NK-92 treated with Interleukin-12 subunit alpha and Interleukin-12 subunit beta, amount 100 ng/mL, for 24 hours (cell line): ENCODE measurements at places on chromosomes 7 and 10.

DNA sequence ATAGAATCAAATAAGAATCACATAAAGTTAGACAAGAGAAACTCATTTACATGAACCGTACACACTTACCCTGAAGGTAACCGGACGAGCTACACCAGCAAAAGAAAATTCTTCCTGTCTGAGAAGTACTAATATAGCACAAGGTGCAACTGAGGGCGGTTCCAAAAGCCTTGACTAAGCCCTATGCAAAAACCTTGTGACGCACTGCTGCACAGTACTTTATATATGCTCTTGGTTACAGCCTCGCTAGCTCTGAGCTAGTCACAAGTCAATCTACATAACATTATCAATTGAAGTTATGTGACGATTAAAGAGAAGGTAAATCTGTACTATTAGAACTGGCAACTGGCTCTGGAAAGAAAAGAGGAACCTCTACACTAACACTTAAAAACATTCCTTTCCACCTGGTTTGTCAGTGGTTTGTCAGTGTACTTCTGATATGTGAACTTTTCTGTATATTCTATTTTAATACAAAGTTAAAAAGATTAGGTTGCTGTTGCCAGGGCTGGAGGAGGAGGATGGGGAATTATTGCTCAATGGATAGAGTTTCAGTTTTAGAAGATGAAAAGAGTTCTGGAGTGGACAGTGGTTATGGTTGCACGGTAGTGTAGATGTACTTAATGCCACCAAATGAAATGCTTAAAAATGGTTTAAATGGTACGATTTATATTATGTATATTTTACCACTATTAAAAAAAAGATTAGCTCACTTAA lies 21.6 kb downstream of the NT5C3A start:
- DNase-seq = no peak

DNA sequence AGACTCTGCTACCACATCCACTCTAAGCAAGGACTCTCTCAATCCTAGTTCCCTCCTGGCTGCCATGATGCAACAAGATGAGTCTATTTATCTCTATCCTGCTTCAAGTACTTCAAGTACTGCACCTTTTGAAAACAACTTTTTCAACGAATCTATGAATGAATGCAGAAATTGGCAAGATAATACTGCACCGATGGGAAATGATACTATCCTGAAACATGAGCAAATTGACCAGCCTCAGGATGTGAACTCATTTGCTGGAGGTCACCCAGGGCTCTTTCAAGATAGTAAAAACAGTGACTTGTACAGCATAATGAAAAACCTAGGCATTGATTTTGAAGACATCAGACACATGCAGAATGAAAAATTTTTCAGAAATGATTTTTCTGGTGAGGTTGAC lies 40.7 kb downstream of the AHR start:
- DNase-seq = no peak

DNA sequence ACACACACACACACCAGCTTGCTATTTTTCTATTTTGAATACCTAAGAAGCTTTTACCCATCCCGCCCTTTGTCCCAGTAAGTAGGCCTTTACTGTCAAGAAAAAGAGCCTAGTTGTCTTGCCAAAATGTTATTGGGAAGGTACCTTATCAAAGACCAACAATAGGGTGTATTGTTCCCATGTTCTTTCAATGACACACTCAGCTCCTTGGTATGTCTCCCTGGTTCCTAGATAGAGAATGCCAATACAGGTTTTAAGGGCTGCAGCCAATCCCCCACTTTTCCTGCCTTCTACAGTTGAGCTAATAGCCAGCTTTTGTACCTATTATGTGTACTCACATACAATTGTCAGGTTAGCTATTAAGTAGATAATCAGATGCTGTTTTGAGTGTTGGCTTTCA lies 92.0 kb upstream of the LRRTM3 start:
- DNase-seq = no peak

GRCh38 chr10:80612261-80612660 lies 74.6 kb downstream of the SH2D4B start:
- DNase-seq = no peak

GRCh38 chr7:117146511-117146910 lies 176.3 kb downstream of the WNT2 start:
- DNase-seq = no peak

DNA sequence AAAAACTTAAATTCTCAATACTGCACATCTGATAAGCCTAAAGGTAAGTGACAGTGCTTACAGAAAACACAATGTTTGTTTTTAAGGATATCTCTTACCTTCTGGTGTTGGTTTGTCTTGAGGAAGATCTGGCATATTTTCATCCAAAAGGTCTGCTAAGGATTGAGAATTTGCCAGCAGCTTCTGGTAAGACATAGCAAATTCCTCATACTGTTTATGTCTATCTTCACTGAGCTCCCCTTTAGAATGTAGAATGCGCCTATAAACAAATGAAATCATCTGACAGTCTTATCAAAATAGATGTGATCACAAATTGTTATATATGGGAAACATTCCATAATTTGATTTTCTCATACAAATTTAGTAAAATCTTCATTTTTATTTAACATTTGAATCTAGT lies 28.7 kb downstream of the UPF2 start:
- DNase-seq = no peak

- no peak for DNase-seq
Observed at GRCh38 chr10:124568339-124568738, 106.7 kb downstream of the LHPP start.
